Cardiac fibroblast (primary cell): ENCODE measurements at places on chromosomes 3 and 15.

- DNase-seq, result no peak
These were observed 5.7 kb downstream of the DPPA4 start for GRCh38 chr3:109331692-109332091.

DNA sequence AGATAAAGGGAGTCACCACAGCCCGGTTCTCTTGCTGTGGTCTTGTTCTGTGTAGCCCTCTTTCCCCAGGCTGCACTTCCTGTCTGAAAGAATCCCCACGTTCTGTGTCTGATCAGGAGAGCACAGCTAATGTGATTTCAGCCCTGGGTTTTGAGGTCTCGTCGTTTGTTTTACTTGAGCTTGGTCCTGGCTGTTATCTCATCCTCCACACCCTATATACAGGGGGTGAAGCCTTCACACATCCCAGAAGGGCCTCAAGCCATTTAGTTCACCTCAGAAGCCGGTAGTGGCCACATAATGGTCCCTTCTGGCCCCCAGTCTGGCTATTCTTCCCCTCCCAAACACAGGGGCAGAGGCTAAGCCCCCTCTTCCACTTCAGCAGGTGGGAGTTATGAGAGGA, 115.6 kb downstream of the PDE8A start:
- DNase-seq, result no peak

GRCh38 chr3:78281381-78281780, 1241.5 kb downstream of the ROBO2 start:
- no peak for DNase-seq

DNA sequence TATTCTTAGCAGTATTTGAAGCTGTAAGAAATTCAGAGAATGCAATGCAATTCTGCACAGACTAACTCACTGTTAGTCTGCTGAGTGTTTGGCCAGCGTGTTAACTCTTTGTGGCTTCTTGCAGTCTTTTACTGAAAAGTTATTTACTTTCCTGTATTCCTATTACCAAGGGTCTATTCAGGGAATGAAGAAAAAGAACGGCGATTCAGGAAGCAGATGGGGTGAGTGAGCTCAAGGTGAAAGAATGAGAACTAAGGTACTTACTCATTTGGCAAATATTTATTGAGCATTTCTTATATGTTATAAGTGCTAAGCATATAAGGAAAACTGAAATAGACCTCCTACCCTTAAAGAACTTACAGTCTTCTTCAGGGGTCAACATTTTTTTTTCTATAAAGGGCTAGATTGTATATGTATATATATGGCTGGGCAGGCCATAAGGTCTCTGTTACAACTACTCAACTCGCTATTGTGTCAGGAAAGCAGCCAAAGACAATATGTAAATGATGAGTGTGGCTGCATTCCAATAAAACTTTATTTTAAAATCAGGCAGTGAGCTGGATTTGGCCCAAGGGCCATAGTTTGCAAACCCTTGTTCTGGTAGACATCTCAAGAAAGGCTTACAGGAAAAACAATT, 271.9 kb upstream of the GADL1 start:
- DNase-seq, result peak; percentile 90

DNA sequence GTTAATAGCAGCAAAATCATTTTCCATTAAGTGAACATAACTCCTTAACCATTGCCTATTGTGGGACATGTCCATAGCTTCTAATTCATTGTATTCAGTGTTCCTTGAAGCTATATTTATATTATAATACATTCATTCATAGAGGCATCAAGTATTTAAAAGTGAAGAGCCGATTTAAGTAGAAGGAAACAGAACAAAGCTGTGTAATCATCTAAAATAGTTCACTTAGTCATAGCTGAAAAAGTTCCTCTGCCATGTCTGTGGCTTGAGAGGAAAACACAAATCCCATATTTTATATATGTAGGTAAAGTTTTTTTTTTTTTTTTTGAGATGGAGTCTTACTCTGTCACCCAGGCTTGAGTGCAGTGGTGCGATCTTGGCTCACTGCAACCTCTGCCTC, 54.5 kb downstream of the TMEM108 start:
- DNase-seq, result no peak

GRCh38 chr3:45976191-45977091, 19.2 kb downstream of the FYCO1 start:
- no peak for DNase-seq

GRCh38 chr15:51375966-51376640, 34.6 kb downstream of the GLDN start:
- DNase-seq, result peak; percentile 74

DNA sequence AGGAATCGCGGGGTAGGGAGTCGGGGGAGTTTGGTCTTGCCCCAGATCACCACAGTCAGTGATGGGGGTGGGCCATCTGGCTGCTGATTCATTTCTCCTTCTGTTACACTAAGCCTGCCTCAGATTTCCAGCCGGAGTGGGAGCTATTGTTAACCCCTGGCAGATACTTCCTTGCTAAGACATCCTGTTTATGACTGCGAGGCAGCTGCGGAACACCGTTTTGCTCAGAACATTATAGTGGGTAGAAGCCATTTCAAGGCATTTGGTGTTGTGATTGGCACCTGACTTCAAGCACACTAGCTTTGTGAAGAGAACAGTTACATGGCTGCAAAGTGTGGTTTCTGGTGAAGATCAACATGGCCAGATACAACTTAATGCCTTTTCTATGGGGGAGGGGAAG, 73.8 kb downstream of the FLNB start:
- DNase-seq, result peak; percentile 64

DNA sequence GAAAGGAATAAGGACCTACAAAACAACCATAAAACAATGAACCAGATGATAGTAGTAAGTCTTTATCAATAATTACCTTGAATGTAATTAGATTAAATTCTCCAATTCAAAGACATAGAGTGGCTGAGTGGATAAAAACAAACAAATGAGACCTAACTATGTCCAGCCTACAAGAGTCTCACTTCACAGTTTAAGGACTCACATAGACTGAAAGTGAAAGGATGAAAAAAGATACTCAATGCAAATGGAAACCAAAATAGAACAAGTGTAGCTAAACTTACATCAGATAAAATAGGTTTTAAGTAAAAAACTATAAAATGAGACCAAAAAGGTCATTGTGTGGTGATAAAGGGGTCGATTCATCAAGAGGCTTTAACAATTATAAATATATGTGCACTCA, 21.9 kb upstream of the NR1I2 start:
- DNase-seq, result no peak

- no peak for DNase-seq
These were observed 9.5 kb downstream of the ZBTB47 start for GRCh38 chr3:42662813-42663535.

- DNase-seq, result no peak
These were observed 97.0 kb downstream of the FBXL22 start for GRCh38 chr15:63694184-63694583.

DNA sequence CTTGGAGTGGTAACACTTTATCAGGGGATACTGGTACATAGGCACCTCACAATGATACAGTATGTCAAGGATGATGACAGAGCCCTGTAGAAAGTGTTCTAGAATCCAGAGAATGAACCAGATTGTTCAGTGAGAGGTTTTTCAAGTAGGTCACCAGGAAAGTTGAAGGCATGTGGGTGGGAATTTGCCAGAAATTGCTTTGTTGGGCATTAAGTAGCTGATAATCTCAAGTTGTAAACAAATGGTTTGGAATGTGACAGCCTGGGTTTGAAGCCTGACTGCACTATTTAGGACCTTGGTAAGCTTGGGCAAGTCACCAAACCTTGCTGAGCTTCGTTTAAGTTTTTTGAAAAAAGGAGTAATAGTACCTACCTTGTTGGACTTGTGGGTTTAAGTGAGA, 12.5 kb downstream of the SLC35G2 start:
- DNase-seq, result no peak

GRCh38 chr3:70833239-70833960, 521.0 kb upstream of the MDFIC2 start:
- no peak for DNase-seq
